NCI-H187 treated with DMSO at 0.1 percent for 48 hours (cell line): ENCODE measurements at places on chromosomes 11 and 22.

- DNase-seq: no peak
Measured at GRCh38 chr11:111449696-111450479, 62.3 kb downstream of the BTG4 start.

GRCh38 chr11:36012455-36012854 is 68.6 kb downstream of the LDLRAD3 start:
- no peak for DNase-seq

- no peak for DNase-seq
Measured at GRCh38 chr11:118050208-118050891, 26.5 kb upstream of the TMPRSS4 start.

DNA sequence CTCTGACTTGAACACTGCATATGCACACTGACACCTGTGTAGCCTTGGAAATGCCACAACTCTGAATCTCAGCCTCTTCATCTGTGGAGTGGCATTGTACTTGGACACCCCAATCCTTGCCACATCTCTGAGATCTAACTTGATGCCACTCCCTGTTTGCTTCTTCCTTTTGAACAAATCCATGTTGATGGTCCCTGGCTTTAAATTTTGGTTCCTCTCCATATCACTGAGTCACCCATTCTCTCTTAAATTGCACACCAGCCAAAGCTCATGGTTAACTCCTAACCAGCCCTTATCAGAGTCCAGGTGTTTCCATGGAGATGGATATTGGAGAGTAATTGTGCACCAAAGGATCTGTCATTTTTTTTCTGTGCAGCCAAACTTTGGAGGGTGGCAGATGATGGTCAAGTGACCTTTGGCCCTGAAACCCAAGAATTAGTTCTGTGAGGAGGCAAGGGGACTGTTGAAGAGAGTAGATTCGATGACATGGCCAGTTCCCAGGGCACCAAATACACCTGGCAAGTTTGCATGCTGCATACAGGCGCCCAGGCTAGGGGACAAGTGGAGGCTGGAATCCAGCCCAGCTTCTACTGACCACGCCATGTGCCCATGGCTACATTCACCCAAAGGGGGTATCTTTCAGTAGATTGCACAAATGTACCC is 25.1 kb upstream of the PAMR1 start:
- DNase-seq: no peak

DNA sequence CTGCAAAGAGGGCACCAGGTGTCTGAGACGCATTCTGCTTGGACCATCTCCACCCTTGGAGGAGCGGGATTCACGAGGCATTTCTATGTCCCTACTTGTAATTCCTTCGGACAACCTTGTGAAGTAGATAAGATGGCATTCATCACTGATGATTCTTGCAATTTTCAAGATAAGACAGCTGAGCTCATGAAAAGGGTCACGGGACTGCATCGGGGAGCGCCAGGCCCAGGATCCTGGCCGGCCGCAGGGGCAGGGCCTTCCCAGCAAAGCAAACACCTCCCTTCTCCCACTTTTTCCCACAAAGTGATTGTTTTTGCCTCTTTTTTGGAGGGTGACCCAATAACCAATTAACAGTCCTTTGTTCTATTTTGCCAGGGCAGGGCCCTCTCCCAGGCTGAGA is 8.4 kb downstream of the LIF start:
- DNase-seq: no peak

- DNase-seq: no peak
Measured at GRCh38 chr22:22667966-22668880, 23.8 kb downstream of the GGTLC2 start.

GRCh38 chr11:45043755-45044475 is 93.2 kb upstream of the TP53I11 start:
- DNase-seq: no peak

GRCh38 chr22:20423008-20423905 is 14.4 kb downstream of the SCARF2 start:
- DNase-seq: no peak

DNA sequence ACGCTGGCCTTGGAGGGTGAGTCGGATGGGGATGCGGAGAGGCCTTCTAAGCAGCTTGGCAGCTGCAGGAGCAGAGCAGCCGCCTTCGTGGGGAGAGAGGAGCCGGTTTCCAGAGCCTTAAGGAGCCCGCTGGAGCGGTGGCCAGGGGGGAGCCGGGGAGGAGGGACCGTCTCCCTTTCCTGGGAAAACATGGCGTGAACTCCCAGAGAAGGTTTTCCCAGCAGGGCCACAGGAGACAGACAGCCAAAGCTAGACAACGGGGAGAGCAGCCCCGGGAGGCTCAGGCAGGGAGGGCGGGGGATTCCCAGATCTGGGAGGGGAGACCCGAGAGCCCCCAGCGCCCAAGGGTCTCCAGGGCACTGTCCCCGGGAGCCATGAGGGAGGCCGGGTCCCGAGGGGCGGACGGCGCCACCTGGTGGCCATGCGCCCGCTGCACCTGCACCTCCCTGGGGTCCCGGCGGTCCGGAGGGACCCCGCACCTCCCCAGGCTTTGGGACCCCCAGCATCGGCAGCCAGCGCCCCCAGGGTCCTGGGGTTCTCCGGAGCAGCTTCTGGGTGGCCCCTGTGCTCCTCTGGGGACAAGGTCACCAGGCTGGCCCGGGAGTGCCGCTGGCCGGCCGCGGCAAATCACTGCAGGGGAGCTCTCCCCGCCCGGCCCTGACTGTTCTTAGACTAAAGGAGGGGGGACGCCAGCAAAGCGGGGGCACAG is 2.4 kb upstream of the SYT8 start:
- no peak for DNase-seq

- DNase-seq: no peak
Measured at GRCh38 chr22:16987822-16988221, 20.2 kb downstream of the GAB4 start.

GRCh38 chr22:23243006-23243573 is 62.8 kb downstream of the BCR start:
- no peak for DNase-seq

DNA sequence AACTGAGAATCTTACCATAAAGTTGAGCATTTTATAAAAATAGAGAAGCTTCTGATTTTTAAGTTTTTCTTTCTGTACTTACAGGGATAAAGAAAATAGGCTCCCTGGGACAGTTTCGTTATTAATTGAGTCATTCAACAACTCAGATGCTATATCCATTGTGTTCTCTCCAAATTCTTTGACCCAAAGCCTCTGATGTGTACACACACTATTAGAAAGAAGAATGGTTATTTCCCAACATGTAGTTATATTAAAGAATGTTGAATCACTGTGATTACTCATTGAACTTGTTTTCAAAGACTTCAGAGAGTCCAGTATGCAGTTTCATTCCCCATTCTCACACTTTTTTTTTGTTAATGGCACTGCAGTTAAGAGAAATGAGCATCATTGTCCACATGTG is 734.3 kb upstream of the ARHGAP42 start:
- DNase-seq: no peak

DNA sequence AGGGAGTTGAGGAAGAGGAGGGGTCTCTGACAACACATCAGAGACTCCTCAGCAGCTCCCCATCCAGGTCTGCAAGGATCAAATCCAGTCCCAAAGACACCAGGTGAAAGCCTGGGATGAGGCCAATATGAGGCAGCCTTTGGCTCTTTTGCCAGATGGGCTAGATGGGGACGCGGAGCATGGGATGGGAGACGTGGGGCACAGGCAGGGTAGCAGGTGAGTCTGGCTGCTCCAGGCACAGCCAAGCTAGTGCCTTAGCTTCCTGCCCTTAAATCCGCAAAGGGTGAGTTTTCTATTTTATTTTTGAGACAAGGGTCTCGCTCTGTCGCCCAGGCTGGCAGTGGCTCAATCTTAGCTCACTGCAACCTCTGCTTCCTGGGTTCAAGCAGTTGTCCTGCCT is 19.6 kb upstream of the DRICH1 start:
- no peak for DNase-seq

- no peak for DNase-seq
Measured at GRCh38 chr11:127631974-127632373, 631.4 kb upstream of the KIRREL3 start.

GRCh38 chr11:40376331-40376730 is 1083.1 kb downstream of the LRRC4C start:
- DNase-seq: no peak

DNA sequence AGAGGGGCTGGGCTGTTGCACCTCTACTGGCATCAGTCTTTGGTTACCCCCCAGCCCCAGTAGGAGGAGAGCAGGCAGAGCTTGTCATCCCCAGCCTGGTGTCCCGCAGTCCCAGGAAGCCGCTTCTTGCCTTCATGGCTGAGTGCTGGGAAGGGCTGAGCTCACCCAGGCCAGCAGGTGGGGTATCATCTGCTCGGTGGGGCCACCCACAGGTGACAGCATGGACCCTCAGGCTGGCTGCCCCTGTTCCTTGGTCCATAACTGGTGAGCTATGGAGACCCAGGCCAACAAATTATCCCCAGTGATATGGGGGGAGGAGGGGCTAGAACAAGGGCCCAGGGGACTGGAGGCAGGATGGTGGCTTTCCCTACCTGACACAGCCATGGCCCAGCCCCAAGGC is 6.5 kb upstream of the RHOD start:
- DNase-seq: no peak

- DNase-seq: no peak
Measured at GRCh38 chr22:48242461-48242864, 1480.0 kb downstream of the TBC1D22A start.

GRCh38 chr11:44003736-44004451 is 43.9 kb upstream of the ACCSL start:
- no peak for DNase-seq

GRCh38 chr11:30991802-30992512 is 377.6 kb downstream of the DCDC1 start:
- DNase-seq: no peak

GRCh38 chr11:106021181-106021966 is 666 bp downstream of the MSANTD4 start:
- no peak for DNase-seq

DNA sequence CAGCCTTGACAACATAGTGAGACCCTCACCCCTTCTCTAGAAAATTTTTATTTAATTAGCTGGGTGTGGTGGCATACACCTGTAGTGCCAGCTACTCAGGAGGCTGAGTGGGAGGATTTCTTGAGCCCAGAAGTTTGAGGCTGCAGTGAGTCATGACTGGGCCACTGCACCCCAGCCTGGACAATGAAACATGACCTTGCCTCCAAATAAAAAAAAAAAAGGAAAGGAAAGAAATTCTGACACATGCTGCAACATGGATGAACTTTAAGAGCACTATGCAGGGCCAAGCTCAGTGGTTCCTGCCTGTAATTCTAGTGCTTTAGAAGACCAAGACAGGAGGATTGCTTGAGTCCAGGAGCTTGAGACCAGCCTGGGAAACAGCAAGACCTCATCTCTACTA is 8.8 kb downstream of the SLC43A3 start:
- DNase-seq: no peak

DNA sequence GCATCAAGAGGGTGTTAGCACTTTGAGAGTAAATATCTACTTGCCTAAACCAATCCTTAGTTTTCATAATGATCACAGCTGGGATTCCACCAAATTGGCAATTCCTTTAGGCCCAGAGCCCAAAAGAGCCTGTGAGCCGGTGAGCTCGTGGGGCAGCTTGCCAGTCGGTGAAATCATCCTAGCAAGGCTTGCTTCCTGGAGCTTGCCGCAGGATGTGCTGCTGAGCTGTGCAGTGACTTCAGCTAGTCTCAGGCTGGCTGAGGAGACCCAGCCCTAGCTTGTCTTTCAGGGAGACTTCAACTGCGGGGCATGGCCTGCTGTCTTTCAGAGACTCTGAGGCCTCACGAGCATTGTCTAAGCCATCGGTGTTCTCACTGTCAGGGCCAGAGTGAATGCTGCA is 73.6 kb upstream of the SUSD2 start:
- no peak for DNase-seq

DNA sequence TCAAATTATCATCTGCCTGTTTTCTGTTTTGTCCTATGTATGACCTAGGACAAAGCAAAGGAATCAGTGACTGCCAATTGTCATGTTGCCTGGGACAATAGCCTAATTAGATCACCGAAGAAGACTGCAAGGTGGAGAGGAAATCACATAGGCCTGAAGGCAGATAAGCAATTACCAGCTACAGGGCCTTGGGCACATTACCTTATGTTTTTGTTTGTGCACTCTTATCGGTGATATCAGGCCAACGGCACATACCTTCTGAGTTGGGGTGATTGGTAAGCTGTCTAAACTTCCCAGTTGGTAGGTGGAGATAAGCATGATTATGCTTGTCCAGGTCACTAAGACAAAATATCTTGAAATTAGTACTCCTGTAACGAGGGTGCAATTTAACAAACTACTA is 58.1 kb upstream of the FAM181B start:
- DNase-seq: no peak

- DNase-seq: no peak
Measured at GRCh38 chr11:132549001-132549400, 983.3 kb downstream of the OPCML start.

- no peak for DNase-seq
Measured at GRCh38 chr22:17931400-17931825, 92.9 kb downstream of the MICAL3 start.
